ENCODE measurements at places on chromosomes 3 and 15. TPM values are rescaled to one million over a fixed set of nuclear protein-coding genes. Genes with fewer than 3 reads are reported as not detected.

Gene LRRIQ4
- total RNA-seq: not detected

DNA sequence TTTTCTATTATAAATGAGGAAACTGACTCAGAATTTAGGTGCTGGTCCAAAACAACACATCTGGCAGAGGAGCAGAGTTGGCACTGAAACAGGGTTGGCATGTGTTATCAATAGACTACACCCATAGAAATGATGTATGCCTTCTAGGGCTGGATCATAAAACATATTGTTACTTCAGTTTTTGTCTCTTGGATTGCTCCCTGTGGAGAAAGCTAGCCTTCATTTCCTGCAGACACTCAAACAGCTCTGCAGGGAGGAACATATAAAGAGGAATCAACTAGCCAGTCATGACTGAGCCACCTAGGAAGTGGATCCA, 507 bp upstream of the MRPL3 start:
- peaks cover 22% of the 10 kb centered on the region for H3K4me1 ChIP-seq
- H3K27ac ChIP-seq: no peak overlapping the region
- H3K27me3 ChIP-seq: peaks cover 4% of the 10 kb centered on the region
- H3K36me3 ChIP-seq: peaks cover 11% of the 10 kb centered on the region

DNA sequence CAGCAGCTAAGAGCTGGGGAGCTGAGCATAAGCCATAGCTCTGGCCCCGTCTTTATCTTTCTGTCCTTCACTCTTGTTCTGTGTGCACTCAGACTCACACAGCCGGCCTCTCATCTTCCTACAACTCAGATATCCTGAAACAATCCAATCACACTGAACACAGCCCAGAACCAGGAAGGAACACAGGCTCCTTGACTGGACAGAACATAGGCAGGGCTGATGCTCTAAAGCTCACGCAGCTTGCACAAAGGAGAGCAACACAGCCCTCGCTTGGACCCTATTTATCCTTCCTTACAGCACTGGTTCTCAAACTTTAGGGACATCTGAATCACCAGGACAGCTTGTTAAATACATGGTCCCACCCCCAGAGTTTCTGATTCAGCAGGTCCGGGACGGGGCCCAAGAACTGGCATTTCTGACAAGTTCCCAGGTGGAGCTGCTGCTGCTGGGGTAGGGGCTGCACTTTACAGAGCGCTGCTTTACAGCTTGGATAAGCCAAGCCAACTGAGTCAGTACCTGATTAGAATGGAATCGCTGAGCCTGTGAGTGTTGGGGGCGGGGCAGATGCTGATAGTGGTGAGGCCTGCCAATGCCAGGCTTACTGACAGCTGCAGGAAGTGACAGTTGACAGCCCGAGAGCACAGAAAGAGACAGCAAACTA, 65.1 kb downstream of the MRPL46 start:
- no peak for DNase-seq
- H3K36me3 ChIP-seq: no peaks in the 10 kb centered on the region
- H3K4me3 ChIP-seq: no peak overlapping the region
- peaks cover 12% of the 10 kb centered on the region for H3K27me3 ChIP-seq
- no peaks in the 10 kb centered on the region for H3K4me1 ChIP-seq
- no peak overlapping the region for H3K27ac ChIP-seq

- H3K27ac ChIP-seq: no peak overlapping the region
- no peaks in the 10 kb centered on the region for H3K27me3 ChIP-seq
- H3K36me3 ChIP-seq: no peaks in the 10 kb centered on the region
Observed at GRCh38 chr3:143830063-143830462, 18.2 kb downstream of the SLC9A9 start.

Gene MESP1
- total RNA-seq: 2.7 TPM

DNA sequence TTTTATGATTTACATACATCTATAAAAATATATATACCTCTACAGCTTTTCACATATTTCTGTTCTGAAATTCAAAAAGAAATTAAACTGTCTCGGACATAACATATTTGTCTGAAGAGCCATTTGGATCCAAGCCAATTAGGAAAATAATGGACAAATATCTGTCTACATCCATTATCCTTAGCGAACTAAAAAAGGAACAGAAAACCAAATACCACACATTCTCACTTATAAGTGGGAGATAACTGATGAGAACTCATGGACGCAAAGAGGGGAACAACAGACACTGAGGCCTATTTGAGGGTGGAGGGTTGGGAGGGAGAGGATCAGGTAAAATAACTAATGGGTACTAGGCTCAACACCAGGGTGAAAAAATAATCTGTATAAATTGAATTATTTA, 829.4 kb upstream of the ALCAM start:
- H3K4me3 ChIP-seq: no peak overlapping the region
- no peaks in the 10 kb centered on the region for H3K27me3 ChIP-seq
- peaks cover 10% of the 10 kb centered on the region for H3K36me3 ChIP-seq
- no peaks in the 10 kb centered on the region for H3K4me1 ChIP-seq
- no peak for DNase-seq
- H3K27ac ChIP-seq: no peak overlapping the region

Gene STRIT1
- total RNA-seq: not detected

Gene NOX5
- total RNA-seq: not detected

GRCh38 chr3:101988596-101988995, 139.3 kb downstream of the NFKBIZ start:
- no peaks in the 10 kb centered on the region for H3K27me3 ChIP-seq
- H3K4me3 ChIP-seq: no peak overlapping the region
- no peaks in the 10 kb centered on the region for H3K36me3 ChIP-seq
- no peak overlapping the region for H3K27ac ChIP-seq

DNA sequence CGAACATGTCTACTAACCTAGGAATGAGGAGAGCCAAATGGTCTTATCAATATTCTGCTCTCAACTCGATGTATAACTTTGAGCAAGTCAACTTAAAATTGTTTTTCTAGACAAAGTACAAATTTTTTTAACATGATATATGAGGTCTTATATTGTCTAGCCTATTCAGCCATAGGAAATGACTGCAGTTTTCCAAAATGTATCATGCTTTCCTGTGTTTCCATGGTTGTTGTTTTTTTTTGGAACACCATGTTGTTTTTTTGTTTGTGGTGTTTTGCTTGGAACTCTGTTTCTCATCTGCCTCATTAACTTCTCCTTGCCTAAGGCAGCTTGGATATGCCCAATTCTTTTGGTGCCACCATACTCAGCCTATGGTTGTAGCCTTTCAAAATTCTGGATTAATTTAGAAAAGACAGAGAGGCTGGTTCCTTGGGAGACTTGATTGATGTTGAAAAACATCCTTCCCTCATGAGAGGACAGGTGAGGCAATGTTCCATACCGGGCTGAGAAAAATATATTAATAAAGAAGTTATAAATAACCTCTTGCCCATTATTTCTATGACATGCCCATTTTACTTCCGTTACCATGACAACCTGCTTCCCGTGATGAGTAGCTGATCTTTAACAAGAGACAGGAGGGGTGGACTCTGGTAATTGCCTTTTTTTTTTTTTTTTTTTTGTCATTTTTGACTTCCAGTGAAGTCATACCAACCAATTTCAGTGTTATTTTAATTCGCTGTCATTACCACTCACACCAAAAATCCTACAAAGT, 687.9 kb upstream of the GRM7 start:
- H3K4me3 ChIP-seq: no peak overlapping the region
- H3K27me3 ChIP-seq: no peaks in the 10 kb centered on the region
- H3K4me1 ChIP-seq: no peaks in the 10 kb centered on the region
- no peaks in the 10 kb centered on the region for H3K36me3 ChIP-seq
- DNase-seq: no peak
- H3K27ac ChIP-seq: no peak overlapping the region

GRCh38 chr3:70815817-70816216, 503.4 kb upstream of the MDFIC2 start:
- no peaks in the 10 kb centered on the region for H3K36me3 ChIP-seq
- no peak overlapping the region for H3K27ac ChIP-seq
- H3K27me3 ChIP-seq: no peaks in the 10 kb centered on the region

DNA sequence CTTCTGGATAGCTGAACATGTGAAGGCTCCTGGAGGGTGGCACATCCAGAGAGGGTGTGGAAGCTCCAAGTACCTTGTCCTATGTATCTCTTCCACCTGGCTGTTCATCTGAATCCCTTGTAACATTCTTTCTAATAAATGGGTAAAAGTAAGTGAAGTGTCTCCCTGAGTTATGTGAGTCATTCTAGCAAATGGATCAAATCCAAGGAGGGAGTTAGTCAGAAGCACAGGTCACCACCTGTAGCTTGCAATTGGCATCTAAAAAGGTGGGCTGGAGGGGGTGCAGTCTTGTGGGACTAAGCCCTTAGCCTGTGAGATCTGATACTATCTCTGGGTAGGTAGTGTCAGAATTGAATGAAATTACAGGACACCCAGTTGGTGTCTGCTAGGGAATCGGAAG, 71.0 kb downstream of the WWTR1 start:
- H3K27me3 ChIP-seq: no peaks in the 10 kb centered on the region
- peak overlapping the region; percentile 10 for H3K27ac ChIP-seq
- H3K4me3 ChIP-seq: no peak overlapping the region
- peaks cover 73% of the 10 kb centered on the region for H3K4me1 ChIP-seq
